Stimulated activated CD8-positive, alpha-beta memory T cell treated with anti-CD3 and anti-CD28 coated beads, Interleukin-12 subunit alpha, Interleukin-12 subunit beta, amount 100 ng/mL, for 1 hour (primary cell): ENCODE measurements at places on chromosomes 5 and 9.

DNA sequence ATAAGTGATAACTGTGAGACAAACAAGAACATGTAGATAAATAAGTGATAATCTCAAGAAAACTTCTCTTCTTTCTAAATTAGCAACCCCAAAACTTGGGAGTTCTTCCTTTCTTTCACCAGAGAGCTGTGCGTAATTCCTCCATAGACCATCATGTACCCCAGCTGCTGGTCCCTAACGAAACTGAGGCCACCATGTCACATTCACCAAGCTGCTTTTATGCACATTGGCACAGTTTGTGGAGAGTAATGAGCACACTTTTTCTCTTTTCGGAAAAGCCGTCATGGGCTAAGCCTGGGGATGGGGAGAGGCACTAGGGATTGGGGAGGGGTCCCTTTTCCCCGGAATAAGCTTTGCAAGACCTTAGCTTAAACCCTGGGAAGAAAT, 561.4 kb downstream of the BNC2 start:
- no peak for DNase-seq

DNA sequence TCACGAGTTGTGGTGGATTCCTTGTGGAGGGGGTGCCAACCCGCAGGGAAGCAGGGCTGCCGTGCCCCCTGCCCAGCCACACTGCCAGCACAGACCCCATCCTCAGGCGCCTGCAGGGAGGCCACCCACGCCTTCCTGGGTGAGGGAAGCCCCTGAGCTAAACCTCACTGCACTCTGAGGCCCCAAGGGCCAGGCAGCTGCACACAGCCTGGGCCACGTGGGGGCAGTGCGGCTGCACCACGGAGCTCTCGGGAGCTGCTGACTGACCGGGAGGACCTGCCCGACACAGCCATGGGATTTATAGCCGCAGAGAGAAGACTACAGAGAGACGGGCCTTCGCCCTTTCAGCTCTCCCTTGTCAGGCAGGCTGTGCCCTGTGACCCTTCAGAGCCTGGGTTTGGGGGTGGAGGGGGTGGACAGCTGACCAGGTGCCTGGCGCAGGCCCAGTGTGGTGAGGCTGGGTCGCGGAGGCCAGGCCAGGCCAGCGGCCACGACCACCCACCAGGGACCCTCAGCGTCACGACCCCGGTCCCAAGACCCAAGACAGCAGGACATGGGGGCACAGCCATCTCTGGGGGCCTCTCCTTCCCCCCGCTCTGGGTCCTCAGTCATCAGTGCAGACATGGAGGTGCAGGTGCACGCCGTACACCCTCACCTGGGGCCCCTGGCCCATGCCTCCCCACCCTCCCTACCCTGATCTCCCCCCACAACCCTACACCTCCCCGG, 4.3 kb upstream of the AHRR start:
- DNase-seq: no peak

DNA sequence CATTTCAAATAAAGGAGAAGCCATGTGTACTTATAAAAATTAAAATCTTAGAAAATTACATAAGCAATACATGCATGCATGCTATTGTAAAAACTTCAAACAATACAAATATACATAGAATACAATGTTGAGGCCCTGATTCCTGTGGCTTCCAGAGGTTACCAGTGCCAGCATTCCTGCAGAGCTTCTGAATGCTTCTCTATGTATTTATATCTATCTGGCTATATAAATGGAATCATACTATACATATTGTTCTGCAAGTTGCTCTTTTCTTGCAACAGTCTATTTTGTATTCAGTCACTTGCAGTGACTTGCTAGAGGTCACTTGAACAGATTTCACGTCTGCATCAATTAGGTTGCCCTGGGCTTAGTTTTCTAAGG, 3.2 kb upstream of the IL12B start:
- no peak for DNase-seq

- DNase-seq: no peak
Measured at GRCh38 chr9:14749741-14750211, 27.2 kb upstream of the CER1 start.

DNA sequence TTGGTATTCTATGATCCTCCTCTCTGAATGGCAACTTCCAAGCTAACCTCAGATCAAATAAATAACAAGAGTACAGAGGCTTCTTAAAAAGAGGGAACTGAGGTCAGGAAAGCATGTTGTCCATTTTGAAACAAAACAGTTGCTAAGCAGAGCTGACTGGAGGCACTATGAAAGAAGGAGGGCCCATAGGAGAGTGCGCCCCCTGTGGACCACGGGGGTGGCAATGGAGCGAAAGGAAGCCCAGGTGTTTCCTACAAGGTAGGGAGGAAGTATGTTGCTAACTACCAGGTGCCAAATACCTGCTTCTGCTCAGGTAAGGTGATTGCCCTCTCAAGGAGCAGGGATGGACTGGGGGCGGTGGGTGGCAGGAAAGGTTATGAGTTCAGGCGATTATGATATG, 101.8 kb upstream of the MAST4 start:
- no peak for DNase-seq

DNA sequence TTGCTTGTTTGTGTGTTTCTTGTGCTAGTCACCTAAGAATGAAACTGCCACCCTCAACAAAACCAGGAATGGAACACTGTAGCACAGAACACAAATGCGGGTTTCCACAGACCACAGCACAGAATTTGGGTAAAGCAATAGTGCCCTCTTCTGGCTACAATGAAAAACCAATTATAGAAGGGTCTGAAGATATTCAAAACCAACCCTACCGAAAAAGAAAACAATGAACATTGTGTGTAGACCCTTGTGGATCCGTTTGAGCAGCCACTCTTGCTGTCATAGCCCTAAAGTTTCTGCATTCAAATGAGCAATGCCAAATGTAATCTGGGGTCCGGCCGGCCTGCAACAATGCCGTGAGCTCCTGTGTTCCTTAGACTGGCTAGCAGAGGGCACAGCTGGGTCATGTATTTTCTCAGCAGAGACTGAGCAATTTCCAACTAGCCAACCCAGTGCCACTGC, 8.3 kb upstream of the ENC1 start:
- DNase-seq: no peak

- no peak for DNase-seq
Measured at GRCh38 chr9:17878810-17879370, 300.0 kb downstream of the SH3GL2 start.

DNA sequence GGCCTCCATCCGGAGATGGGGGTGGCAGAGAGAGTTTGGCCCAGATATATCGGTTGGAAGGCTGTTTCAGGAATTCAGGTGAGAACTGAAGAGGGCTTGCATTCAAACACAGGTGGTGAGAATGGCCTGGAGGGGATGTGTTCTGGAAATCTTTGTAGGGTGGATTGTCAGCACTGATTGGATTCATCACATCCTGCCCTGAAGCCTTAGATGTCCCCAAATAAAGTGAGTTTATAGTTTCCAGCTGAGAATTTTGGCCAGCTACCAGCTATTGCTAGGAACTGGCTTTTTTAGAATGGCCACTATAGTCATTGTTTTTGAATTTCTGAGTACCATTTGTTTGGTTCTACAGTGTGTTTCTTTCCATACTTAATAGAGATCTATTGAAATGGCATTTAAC, 46.1 kb upstream of the ANKH start:
- no peak for DNase-seq

DNA sequence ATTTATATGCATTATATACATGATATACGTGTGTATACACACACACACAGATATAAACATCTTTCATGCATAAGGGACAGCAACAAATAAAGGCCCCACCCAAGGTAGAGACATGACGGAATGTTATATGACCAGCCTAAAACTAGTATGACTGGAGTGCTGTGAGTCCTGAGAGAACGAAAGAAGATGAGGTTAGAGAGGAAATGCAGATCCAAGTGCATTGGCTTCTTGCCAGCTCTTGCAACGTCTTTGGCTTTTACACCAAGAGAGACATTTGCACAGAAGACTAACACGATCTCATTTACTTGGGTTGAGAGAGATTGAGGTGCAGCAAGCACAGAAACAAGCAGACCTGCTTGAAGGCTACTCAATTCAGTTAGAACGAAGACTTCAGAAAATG, 23.0 kb downstream of the CDH10 start:
- no peak for DNase-seq

GRCh38 chr5:133957591-133957990, 10.8 kb downstream of the C5orf15 start:
- DNase-seq: no peak
